HCT116 (cell line): ENCODE measurements at places on chromosomes 12 and 14. TPM values are rescaled to one million over a fixed set of nuclear protein-coding genes. Genes with fewer than 3 reads are reported as not detected.

- no peak for DNase-seq
- no peaks in the 10 kb centered on the region for H3K27me3 ChIP-seq
- peaks cover 70% of the 10 kb centered on the region for H3K4me1 ChIP-seq
- H3K27ac ChIP-seq = no peak overlapping the region
- H3K36me3 ChIP-seq = no peaks in the 10 kb centered on the region
Observed at GRCh38 chr12:116136340-116136739, 141.2 kb downstream of the MED13L start.

The NR4A1 gene
- total RNA-seq = 35.3 TPM

The KRT6B gene
- not detected for total RNA-seq

The AQP5 gene
- not detected for total RNA-seq

The A2M gene
- total RNA-seq = 3.0 TPM

The ADAMTS20 gene
- not detected for total RNA-seq

The TSPAN19 gene
- total RNA-seq = 0.32 TPM
